ENCODE measurements at places on chromosomes 12 and 14.

- DNase-seq: no peak
Observed at GRCh38 chr12:33277376-33277775, 162.2 kb downstream of the SYT10 start.

DNA sequence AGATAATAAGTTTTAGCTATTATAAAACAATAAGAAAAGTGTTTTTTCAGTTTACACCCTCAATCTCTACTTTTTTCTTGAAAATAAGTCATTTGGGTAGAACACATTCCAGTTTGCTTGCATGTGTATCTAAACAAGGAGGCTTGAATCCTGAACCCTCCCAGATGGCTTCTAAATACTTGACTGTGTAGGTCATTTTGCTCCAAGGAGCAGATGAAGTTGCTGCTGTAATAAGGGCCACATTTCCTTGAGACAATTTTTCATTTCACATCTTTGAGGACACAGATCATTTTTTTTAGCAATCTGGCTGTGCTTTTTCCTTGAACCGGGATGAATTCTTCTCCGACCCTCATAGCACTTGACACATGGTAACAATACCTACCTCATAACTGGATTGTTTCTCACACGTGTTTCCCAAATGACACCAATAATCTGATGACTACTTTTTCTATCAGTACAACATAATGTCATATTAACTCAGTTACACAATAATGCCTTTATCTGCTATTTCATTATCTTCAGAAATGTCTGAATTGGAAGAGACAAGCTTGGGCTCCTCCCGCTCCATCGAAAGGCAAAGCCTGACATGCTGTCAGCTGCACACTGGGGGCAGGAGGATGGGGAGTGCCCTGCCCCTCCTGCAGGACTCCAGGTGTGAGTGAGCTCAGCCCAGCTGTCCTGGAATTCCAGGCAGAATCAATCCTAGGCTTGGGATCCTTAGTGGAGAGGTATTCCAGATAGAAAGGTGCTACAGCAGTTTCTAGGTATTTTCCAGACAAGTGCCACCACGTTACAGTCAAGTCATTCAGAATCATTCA is 30.9 kb downstream of the GPHB5 start:
- DNase-seq: no peak

DNA sequence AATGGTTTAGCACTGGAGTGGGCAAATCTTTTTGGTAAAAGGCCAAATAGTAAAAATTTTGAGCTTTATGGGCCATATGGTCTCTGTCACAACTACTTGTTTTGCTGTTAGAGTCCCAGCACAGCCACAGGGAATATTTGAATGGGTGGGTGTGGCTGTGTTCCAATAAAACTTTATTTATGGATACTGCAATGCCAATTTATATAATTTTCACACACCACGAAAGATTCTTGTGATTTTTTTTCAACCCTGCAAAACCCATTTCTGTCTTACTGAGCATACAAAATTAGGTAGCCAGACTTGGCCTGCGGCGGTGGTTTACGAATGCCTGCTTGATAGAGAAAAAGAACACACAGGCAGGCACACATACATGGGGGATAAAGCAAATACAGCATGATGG is 28.3 kb downstream of the TMEM120B start:
- peak; percentile 25 for DNase-seq

DNA sequence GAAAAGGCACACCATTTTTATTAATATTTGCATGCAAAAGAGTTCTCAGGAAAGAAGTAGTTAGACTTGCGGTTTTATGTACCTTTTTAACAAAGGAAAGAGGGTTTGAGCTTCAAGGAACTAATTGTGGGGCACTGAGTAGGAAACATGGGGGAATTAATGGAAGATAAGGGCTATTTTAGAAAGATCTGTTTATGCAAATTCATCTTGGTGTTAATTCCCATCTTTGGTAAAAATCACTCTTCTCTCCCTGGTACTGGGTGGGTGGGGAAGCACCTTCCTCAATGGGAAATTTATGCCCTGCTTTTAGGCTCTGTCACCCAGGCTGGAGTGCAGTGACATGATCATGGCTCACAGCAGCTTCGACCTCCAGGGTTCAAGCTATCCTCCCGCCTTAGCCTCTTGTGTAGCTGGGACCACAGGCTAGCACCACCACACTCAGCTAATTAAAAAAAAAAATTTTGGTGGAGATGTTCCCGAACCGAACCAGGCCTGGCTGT is 30.1 kb upstream of the RESF1 start:
- DNase-seq: no peak

DNA sequence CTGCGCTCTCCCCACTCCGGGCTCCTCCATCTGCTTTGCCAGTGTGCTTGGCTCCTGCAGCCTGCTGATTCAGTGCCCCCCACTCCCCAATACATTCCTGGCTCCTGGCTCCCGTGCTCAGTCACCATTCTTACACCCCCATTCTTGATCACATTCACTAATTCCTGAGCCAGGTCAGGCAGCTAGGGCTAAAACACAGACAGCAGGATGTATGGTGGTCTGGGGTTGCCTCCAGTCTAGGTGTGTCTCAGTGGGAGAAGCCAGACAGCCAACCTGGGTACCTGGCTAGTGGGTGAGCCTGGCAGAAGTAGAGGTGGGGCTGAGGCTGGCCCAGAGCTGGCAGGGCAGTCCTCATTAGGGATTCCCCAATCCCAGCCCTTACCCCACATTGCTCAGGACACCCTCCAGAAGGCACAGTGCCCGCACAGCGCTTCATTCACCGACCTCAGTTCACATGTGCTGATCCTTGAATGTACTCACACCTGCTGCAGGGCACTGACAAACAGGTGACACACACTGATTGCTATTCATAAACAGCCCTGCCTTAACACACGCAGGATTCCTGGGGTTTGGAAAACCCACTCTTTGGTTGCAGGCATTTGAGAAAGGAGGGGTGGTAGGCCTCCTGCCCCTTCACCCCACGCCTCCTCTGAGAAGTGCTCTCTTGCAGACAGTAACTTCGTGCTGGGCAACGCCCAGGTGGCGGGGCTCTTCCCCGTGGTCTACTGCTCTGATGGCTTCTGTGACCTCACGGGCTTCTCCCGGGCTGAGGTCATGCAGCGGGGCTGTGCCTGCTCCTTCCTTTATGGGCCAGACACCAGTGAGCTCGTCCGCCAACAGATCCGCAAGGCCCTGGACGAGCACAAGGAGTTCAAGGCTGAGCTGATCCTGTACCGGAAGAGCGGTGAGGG is 1.7 kb downstream of the KCNH3 start:
- DNase-seq: no peak

DNA sequence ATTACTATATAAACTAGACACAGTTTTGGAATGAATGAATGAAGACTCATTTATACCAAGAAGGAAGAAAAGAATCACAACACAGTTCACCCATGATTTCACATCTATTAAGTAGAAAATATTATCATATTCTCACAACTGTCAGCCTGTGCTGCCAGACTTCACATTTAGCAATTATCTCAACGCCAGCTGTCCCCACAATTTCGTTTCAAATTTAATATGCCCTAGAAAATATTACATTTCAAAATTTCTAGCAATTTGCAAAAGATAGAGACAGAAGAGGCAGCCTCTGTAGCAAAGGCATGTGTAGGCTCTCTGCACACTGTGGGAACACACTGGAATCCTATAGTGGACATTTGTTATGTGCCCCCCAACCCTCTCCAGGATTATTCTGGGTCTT is 83.6 kb downstream of the ANKS1B start:
- peak; percentile 70 for DNase-seq

- DNase-seq: no peak
Observed at GRCh38 chr12:97292588-97292987, 170.0 kb upstream of the RMST start.

- no peak for DNase-seq
Observed at GRCh38 chr12:51406290-51406689, 15.1 kb upstream of the GALNT6 start.

- DNase-seq: no peak
Observed at GRCh38 chr14:104283197-104284106, 145.1 kb downstream of the KIF26A start.

DNA sequence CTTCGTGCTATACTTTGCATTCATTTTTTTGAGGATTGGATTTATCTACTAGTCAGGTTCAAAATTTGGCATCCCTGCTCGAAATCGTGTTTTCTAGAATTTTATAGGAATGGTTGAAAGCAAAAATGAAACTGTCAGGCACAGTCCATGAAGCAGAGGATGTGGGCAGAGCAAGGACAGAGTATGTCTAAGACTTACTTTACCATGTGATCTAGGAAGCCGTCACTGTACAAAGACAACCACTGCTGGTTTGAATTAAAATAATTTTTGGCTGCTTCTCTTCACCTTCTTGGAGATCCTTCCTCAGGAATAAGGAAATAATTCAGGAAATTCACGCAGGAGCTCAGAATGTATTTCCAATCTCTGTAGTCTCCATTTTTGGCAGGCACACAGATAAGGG is 31.6 kb upstream of the SGPP1 start:
- no peak for DNase-seq

DNA sequence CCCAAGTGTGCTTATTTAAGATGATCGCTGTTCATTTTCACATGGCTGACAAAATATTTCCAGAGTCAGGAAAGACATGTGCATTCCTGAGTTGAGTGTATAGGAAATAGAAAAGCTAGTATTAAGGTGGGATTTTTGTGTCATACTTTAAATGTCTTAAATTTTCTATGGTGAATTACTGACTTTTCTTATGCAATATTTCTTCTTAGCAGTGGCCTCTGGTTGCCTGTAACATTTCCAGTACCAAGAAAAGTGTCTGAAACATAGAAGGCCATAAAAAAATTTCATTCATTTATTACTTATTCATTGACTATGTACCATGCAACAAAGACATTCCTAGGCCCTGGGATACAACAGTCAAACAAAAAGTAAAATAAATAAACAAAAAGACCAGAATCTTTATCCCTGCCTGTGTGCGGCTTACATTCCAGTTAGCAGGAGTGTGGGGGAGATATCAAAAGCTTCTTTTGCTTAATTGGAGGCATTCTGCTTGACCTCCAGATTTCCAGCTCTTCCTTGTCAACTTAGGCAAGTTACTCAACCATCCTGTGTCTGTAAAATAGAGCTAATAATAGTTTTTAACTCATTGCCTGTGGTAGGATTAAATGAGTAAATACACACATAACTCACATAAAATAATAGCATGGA is 216.3 kb upstream of the FLRT2 start:
- no peak for DNase-seq

GRCh38 chr12:119005085-119005484 is 23.7 kb downstream of the SRRM4 start:
- DNase-seq: no peak

DNA sequence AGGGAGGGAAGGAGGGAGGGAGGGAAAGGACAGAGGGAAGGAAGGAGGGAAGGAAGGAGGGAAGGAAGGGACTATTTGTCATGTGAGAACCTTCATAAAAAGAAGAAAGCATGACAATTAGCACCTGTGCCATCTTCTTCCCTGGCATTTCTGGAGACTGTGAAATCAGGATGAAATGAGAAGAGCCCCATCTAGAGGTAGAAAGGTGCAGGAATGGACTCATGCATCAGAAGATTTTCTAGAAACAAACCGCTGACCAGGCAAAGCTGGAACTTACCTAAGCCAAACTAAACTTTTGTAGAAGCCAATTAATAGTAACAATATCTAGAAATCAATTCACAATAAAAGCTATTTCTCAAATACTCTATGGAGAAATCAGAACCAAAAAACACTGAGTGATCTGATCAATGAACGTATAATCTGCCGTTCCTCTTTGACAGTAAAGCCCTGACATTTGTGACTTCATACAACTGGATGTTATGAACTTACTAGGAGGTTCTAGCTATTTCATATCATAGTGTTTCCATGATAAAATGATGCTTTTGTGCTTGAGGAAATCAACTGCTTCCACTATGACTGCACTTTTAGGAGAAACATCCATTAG is 24.4 kb upstream of the CRACR2A start:
- DNase-seq: peak; percentile 82

GRCh38 chr12:48034835-48035805 is 30.8 kb upstream of the COL2A1 start:
- DNase-seq: no peak

DNA sequence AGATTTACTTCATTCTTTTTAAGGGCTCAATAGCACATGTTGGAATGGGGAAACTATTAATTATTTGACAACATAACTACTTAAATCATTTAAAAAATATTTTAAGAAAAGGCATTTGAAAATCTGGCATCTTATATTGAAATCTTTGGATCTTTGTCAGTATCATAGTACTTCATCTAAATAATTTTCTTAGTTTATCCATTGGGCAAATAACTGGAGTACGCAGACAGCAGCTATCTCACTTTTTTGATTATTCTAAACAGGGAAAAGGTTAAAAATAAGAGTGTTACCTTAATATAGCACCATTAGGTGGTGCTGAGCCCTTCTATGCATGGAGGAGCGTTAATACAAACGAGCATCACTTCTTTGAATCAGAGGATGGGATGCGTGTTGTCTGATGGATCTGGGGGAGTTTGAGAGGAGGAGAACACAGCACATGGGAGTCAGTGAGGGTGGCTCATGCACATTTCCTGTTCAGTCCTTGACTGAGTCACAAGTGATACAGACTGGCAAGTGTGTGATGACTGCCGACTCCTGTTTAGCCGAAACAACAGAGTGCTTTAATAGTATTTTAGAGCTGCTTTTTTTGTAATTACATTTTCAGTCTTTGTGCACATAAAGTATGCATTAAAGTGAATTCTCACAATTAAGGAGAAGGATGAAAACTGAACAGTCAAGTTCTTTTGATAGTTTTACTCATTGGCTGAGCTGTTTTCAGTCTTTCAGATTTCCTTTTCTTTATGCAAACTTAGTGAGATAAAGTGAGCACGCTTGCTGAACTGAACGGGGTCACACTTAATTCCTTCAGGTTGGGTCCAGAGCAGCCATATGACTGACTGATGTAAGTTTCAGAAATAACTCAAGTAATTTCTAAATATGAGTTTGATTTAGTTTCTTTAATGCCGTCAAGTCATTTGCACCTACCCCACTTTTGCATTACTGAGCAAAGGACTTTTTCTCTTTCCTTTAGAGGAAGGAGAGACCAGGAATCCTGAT is 92.7 kb downstream of the DIP2B start:
- peak; percentile 61 for DNase-seq

- DNase-seq: no peak
Observed at GRCh38 chr12:3107954-3108353, 30.8 kb downstream of the TSPAN9 start.

GRCh38 chr14:29240066-29240465 is 473.5 kb downstream of the FOXG1 start:
- DNase-seq: no peak

GRCh38 chr12:60052483-60052882 is 456.7 kb downstream of the SLC16A7 start:
- no peak for DNase-seq

GRCh38 chr14:94386085-94387031 is 2.0 kb downstream of the SERPINA1 start:
- DNase-seq: no peak

DNA sequence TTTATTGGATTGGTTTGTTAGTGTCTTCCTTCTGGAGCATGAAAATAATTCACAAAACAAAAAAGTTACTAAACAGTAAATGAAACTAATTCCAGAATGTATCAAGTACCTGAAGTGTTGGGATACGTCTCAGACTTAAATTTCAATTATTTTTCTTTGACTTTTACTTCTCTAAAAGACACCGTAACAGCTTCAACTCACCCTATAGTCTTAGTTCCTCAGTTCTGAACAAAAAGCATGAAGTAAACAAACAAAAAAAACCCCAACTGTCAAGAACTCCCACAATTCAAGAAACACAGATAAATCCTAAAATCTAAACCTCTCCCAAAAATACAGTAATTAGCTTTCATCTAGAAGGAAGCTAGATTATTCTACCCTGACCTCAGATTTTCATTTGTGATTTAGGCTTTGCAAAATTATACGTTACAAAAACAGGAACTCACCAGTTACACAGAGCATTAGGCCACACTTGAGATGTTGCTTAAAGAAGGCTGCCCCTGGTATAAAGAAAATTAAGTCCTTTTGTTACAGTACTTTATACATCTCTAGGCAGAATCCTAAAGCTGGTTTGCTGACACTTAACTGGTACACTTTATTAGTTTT is 10.2 kb downstream of the HEATR5A start:
- no peak for DNase-seq
